ENCODE measurements at places on chromosomes 2 and 18.

DNA sequence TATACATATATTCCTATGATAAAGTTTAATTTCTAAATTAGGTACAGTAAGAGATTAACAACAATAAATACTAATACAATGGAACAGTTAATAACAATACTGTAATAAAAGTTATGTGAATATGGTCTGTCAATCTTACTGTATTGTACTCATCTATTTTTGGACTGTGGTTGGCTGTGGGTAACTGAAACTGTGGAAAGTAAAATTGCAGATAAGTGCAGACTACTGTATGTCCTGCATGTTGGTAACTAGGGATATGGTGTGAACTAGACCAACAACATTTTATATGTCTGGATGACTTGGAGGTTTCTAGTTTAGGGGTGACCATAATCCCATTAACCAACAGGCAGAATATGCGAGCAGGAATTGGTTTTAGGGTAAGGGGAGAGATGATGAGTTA is 23.3 kb downstream of the PHLPP1 start:
- DNase-seq, result no peak

DNA sequence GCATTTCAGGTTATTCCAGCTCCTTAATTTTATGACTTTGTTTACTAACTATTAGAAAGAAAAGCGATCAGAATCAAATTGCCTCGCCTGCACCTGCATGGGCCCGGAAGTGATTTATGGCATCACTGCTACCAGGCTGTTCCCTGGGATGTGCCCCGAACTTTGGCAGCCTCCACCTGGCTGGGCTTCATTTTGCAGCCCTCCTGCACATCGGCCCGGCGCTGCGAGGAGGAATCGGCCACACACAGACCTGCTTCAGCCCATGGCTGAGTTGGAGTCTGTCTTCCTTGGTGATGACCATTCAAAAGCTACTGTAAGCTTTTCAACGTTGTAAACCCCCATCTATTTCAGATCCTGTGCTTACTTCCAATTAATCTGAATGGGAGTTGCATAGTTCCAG is 638.0 kb downstream of the RNF144A start:
- DNase-seq, result no peak

- no peak for DNase-seq
Measured at GRCh38 chr2:29260142-29260772, 145.0 kb downstream of the CLIP4 start.

DNA sequence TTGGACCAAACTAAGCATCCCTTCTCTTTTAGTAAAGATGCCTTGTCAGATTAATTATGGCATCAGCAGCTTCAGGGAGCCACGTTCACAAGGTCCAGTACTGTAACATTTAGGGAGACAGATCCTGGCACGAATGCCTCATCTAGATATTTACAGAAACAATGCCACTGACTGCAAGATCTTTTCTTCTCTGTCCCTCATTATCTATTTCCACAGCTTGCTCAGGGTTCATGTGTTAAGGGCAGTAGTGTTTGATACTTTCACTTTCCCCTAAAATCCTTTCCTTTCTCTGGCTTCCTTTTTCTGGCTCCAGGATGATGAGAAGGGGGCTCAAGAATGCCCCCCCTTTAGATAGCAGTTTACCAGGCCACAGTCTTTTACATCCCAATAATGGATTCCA is 393.9 kb downstream of the BCL11A start:
- DNase-seq, result no peak

DNA sequence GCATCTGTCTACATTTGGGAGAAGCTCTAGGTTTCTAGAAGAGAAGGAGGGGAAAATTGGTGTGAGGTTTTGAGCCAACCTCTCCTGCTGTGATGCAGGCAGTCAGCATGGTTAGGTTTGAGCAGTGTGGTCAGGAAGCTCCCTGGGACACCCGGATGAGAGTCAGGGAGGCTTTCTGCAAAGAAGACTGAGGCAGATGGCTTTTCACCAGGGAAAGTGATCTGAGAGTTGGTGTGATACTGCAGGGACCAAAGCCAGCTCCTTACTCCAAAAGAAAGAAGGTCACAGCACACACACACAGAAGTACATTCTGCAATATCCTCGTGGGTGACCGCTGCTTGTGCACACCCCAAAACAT is 75.8 kb upstream of the BCL11A start:
- DNase-seq, result no peak

DNA sequence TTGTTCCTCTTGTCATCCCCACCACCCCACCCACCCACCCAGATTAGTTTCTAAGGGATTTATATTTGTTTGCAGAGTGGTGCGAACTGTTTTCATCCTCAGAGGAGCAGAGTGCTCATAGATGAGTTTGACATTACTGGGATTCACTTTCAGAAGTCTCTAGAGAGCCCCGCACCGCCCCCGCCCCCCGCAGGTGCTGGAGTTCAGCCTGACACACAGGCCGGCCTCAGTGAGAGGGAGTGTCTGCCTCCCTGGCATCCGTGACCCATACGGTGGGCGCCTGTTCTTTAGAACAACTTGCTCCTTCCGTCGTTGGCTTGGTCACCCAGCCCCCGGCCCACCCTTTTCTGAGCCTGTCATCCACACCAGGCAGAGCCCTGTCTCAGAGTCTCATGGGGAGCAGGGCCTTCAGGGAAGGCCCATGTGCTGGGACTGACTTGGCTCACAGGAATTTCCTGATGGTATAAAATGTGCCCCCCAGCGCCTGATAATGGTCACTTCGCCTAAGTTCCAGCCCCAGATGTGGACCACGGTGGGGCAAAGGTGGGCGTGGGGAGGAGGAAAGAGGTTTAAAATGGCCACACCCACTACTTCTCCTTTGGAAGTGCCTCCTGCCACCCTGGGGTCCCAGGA is 44.3 kb downstream of the HPCAL1 start:
- no peak for DNase-seq

- DNase-seq, result no peak
Measured at GRCh38 chr2:216118474-216118873, 9.3 kb downstream of the XRCC5 start.

DNA sequence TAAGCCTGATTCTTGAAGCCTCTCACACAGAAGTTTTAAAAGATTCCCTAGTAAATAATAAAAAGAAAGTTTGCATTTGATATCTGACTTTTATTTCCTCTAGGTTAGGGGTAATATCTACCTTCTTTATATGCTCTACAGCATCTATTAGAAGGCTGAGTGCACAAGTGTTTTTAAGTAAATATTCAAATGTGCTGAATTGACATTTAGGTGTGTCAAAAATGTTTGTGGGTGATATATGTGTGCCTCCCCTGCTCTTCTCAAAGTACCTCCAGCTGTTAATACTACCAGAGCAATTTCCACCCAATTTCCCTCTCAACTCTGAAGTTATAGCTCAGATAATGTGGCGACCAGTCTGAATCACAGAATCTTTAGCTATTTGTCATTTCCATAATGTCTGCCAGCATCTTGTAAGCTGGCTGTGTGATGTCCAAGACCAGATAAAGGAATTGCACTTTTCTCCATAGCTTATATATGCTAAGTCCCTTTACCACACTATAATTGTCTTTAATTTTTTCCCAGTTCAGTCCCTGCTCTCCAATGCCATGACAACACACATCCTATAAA is 24.4 kb upstream of the ERMN start:
- DNase-seq, result no peak

DNA sequence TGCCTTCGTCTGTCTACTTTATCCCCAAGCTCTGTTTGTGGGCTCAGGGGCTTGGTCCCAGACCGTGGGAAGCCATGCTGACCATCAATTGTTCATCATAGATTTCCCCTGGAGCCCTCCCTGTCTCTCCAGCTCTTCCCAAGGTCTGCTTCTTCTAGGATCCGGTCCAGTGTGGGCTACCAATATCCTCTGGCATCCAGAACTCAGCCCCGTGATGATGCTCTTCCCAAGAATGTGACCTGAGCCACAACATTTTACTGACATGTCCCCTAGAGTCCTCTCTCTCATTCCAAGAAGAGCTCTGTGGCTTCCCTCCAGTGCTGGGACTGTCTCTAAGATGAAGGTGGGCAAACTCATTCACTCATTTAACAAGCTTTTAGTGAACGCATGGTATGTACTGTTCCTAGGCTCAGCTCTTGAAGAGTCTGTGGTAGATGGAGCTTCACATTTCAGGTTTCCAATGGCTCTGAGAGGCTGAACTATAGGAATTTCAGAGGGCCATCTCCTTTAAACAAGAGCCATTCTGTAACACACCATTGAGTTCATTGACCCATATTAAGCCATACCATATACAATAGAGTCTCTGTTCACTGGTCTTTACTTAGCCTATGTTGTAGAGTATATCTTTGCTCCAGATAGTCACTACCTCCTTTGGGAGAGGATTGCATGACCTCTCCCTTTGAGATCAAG is 142.0 kb upstream of the APCDD1 start:
- no peak for DNase-seq

- DNase-seq, result no peak
Measured at GRCh38 chr18:67582488-67582887, 66.0 kb upstream of the DSEL start.

DNA sequence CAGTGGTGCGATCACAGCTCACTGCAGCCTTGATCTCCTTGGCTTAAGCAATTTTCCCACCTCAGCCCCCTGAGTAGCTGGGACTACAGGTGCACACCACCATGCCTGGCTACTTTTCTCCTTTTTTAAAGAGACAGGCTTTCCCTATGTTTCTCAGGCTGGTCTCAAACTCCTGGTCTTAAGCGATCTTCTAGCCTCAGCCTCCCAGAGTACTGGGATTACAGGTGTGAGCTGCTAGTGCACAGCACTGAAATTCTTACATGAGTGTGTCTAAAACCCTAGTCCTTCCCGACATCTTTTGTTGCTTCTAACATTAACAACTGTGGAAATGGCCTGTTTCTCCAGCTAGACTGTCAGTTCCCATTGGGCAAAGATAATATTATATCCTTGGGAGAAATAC is 2.9 kb downstream of the UGP2 start:
- no peak for DNase-seq

DNA sequence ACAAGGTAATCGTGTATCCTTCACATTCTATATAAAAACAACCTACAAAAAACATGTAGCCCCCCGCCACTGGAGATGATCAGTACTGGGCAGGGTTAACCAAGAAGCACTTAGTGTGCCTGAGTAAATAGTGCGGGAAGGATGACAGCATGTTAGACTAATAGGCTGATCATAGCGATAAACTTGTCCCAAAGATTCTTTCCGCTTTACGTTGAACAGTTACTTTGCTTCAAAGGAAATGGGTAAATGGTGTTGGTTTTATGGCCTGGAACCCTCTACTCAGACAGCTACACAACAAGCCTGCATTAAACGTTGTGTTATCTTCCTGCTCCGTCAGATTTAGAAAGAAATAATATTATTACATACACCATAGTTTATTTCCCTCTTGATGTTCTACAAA is 67.7 kb downstream of the CTAGE1 start:
- DNase-seq, result no peak

DNA sequence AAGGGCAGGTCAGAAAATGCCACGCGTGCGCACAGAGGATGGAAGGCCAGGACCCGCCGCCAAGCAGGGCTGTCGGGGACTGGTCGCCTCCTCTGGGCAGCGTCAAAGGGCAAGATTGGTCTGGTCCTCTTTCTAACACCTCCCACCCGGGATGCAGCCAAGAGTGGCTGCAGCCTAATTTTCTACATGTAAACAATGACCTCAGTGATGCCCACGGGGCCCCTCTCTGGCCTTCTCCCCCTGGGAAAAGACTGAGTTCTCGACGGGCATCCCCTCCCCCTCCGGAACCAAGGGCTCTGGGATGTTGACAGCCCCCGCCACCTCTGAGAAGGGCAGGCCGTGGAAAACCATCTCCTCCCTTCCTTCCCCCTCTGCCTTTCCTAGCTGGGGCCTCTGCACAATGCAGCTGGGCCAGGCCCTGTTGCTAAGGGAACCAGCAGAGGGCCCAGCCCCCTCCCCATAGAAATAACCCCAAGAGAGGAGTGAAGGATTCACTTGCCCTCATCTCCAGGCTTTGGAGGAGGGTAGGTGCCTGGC is 80.0 kb upstream of the ZNF532 start:
- DNase-seq, result no peak

DNA sequence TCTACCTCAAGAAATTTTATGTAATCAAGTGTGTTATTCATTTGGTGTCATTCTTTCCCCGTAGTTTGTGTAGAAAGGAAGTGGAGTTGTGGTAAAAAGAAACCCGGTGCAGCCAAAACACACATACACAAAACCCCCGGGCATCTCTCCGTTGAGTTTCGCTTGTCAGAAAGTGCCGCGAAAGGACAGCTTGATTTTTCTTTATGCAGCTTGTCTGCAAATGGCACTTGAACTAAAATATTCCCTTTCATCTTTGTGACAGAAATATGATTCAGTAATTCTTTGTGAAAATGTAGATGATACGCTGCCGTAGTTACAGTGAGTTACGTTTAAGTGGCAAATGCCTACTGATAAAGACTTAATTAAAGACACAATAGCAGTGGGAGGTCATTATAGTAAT is 268.8 kb upstream of the SPRED2 start:
- no peak for DNase-seq

GRCh38 chr2:19580830-19581229 is 222.4 kb upstream of the OSR1 start:
- no peak for DNase-seq

DNA sequence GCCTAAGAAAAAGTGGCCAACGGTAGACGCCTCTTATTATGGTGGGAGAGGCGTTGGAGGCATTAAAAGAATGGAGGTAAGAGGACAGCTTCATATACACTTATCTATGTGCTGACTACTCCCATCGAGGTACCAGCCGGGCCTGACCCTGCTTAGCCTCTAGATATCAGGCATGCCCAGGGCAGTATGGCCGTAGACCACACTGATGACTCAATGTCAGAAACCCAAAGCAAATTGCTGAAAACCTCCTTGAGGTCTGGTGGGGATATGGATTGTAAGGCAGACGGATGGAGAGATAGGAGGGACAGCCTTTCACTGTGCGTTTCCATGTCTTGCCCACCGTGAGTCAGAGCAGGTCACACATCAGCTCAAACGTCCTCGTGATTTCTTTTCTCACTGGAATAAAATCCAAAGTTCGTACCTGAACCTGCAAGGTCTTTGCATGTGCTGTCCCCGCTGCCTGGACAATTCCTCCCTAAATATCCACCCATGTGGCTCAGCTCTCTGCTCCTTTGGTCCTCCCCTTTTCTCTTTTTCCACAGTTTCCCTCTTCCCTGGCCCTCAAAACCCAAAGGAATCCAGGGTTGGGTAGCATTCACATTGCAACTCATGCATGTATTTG is 168.9 kb downstream of the ANTXR1 start:
- no peak for DNase-seq

DNA sequence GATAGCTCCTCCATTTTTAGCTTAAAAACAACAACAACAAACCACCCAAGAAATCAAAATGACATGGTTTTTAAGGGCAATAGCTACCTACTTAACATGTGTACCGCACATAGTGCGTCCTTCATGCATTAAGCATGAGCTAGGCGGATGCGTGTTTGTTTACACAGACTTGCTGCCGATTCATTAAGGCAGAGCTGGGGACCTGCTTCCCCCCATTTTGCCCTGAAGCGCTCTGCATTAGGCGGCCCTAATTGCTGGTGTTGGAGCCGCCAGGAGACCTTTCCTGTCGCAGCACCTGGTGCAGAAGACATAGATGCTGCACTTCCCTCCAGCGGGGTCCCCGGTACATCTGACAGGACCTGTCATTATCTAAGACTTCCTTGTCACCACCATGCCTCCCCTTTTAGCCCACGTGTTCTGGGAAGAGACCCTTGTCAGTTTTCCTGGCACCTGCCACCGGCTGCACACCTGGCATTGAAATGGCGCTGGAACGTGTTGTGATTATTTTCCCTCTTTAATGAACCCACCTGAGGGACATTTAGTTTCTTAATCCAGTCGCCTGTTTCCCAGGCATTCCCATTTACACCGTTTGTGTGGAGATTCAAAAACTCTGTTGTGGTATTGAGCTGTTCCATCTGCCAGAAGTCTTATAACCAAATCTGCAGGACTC is 261.1 kb upstream of the RAB12 start:
- no peak for DNase-seq

GRCh38 chr2:155357172-155357571 is 658.7 kb downstream of the KCNJ3 start:
- DNase-seq, result no peak

Measured in stimulated activated CD4-positive, alpha-beta T cell treated with anti-CD3 and anti-CD28 coated beads, TNF-alpha, amount 100 ng/mL, for 4 hours (primary cell).